ENCODE measurements at places on chromosomes 2 and 18.
A peak's percentile ranks its signal among the peaks of the same experiment; 100 is the strongest.

DNA sequence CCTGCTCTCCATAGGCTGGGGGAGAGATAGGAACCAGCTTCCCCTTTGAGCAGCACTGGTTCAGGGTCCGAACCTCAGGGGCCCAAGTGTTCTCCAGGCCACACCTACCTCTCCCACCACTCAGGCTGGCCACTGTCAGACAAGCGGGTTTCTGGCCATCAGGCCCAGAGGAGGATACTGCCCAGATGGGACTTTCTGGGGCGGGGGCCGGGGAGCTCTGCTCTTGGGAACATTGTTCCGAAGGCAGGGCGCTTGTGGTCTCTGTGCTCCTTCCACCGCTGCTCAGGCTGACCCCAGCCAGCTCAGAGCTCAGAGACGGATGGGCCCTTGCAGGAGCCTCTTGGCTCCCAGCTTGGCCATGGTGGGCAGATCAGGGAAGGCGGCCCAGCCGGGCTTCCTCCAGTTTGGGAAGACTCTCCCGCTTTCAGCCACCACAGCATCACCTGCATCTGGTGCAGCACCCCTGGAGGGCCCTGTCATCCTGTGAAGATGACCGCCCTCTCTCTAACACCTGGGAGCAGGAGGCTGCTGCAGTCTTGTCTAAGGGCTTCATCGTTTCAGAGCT lies 5.2 kb upstream of the TRAF3IP1 start:
- DNase-seq = no peak

DNA sequence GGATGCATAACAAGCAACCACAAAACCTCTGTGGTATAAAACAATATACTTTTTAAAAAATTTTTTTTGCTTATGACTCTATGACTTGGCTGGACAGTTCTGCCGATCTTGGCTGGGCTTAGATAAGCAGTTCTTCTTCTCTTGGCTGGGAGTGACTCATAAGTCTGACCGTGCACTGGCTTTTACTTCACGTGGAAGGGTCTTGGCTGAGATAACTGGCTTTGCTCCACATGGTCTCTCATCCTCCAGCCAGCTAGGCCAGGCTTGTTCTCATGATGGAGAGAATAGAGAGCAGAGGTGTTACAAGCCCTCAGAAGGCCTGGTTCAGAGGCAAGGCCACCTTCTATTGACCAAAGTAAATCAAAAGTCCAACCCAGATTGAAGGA lies 178.9 kb upstream of the SERPINE2 start:
- peak; percentile 96 for DNase-seq

DNA sequence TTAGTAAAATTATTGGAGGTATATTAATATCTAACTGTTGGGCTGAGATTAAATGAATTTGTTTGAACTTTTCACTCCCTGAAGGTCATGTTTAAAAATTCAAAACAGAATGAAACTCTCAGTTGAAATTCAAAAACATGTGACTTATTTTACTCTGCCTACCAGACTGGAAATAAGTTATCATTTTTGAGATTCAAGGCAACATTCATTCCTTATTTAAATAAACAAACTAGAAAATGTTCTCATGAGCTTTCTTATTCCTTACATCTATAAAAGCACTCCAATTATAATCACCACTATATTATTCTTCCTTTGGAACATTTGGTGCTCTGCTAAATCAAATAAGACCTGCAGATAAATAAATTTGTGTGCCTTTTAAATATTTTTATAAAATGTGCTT lies 217.8 kb downstream of the CDH2 start:
- DNase-seq = no peak

DNA sequence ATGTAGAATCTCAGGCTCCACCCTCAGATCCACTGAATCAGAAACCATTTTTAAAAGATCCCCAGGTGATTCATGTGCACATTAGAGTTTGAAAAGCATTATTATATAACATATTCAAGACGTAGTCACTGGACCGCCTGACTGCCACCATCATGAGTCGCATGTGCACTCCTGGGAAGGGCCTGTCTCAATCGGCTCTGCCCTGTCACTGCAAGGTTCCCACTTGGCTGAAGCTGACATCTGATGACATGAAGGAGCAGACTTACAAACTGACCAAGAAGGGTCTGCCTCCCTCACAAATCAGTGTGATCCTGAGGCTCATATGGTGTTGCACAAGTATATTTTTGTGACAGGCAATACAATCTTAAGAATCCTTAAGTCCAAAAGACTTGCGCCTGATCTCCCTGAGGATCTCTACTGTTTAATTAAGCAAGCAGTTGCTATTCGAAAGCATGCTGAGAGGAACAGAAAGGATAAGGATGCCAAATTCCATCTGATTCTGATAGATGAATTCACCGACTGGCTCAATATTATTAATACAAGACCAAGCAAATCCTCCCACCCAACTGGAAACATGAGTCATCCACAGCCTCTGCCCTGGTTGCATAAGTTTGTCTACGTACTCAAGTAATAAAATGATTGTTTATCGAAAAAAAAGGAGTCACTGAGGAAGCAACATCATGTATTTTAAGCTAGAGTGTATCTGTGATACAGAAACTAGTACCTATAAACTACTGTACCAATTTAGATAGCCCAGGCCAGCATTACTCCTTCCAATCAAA lies 26.2 kb downstream of the ATAD2B start:
- peak; percentile 96 for DNase-seq

DNA sequence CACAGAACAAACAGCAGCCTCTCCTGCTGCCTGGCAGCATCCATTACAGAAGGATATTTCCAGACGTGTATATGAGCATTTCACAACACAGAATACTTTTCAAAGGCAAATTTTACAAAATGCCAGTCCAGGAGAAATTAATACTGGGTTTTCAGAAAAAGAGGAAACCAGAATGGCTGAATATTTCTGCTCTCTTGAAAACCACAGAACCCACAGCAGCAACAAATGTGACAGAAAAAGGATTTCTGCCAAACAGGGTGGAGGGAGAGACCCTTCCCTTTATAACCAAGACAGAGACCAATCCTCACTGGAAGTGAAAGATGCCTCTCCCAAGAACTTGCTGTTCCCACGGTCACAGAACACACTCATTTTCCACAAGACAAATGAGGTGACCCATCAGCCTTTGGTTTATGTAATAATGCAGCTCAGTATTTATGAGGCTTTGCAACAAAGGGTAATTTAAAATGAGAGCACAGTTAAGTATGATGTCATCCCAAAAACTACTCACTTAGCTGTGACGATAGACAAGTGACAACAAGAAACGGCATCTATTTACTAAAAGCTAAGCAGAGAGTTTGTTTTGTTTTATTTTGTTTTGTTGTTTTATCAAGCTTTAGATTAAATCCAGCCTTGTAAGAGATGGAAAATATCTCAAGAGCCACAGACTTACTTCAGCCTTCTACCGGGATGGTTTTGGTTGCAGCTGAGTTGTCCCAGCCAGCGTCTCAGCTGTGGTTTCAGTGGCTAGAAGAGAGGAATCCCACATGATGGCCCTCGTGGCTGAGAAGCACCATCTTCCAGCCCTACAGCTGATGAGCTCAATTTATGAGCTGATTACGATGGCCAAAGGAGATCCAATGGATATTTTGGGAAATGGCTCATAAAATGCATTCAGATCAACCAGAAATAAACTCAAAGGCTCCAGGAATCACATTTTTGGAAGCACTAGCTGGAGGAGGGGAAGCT lies 249.3 kb upstream of the AGAP1 start:
- peak; percentile 42 for DNase-seq

DNA sequence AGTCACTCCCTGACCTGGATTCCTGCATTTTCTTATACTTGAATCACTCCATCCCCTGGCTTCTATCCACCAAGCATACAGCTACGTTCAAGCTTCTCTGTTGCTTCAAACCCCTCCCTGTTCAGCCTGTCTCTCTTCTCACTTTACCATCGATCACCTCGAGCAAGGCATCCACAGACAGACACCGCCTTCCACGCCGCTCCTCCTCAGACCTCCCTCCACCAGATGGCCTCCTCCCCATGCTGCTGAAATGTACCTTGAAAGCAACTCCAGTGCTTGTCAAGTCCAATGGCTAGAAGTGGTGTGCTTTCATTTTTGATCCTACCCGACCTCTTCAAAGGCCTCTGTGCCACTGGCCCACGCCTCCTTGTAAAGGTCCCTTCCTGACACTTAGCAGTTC lies 131.3 kb upstream of the ACAA2 start:
- peak; percentile 17 for DNase-seq

DNA sequence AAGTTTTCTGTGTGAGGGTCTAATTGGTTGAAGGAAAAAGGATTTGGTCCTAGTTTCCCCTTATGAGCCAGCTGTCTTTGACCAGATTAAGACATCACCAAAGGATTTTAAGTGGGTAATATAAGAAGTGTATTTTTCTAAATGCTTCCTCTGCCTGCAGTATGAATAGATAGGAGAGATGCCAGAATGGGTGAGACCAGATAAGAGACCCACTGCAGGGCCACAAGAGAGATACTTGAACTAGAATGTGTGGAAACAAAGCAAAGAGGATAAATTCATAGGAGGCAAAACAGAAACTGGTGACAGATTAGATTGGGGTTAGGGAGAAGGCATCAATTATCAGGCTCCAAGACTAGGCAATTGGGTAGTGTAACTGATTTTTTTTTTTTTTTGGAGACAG lies 1.1 kb upstream of the HDHD2 start:
- DNase-seq = no peak

GRCh38 chr2:21281791-21282514 lies 158.2 kb downstream of the TDRD15 start:
- DNase-seq = no peak

DNA sequence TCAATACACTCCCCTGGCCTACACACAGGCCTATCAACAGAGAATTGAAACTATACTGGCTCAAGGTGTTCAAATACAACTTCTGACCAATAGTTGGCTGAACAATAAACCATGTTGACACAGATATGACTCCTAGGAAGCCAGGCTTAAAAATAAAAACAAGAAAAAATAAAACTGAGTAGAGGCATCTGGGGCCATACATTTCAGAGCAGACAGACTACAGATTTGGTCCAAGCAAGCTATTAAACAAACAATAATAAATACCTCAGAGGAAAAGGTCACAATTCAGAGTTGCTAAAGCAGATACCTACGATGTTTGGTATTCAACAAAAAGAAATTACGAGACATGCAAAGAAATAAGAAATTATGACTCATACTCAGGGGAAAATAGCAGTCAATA lies 132.8 kb upstream of the ACVR2A start:
- no peak for DNase-seq

GRCh38 chr2:218089259-218089658 lies 20.2 kb downstream of the RUFY4 start:
- no peak for DNase-seq

DNA sequence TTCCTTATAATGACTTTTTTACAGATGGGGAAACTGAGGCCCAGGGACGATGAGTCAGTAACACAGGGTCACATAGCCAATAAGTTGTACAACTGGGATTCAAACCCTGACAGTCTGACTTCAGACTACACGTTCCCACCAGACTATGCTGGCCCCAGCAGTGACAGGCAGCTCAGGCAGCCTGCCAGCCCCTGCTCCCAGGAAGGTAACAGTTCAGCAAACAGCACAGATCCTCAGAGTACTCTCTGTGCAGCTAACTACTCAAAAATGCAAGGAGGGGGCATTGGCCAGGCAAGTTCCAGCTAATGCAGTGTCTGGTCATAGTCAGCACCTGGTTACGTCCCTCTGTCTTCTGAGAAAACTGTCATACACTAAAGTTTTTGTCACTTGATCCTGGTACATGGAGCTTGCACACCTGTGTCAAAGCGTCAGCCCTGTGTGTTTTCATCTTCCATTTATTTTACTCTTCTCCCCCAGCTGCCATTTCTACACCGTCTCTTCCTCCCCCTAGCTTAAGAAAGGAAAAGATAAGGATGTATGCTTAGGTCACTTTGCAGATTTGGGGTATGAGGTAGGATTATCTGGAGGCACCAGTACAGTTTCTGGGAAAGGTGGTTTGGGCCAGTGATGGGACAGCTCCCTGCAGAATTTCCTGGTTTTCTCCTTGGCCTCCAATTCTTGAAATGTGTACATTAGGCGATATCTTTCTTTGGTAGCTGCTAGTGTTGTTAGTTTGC lies 4.5 kb downstream of the SMARCAL1 start:
- DNase-seq = no peak

DNA sequence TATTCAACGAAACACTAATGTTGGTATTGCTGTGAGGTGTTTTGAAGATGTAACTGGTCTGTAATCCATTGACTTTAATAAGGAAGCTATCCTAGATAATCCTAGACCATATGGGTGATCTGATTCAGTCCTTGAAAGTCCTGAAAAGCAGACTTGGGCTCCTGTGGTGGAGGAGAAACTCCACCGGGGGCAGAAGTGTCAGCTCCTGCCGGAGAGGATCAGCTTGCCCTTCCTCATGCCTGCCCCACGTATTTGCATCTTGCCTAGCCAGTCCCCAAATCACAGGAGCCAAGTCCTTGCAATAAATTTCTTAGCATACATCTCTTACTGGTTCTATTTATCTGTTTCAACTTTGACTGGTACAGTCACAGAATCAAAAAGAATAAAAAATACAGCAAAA lies 144.2 kb upstream of the DLGAP1 start:
- DNase-seq = no peak

- DNase-seq = no peak
Measured at GRCh38 chr2:74259191-74259590, 60.8 kb downstream of the MTHFD2 start.

DNA sequence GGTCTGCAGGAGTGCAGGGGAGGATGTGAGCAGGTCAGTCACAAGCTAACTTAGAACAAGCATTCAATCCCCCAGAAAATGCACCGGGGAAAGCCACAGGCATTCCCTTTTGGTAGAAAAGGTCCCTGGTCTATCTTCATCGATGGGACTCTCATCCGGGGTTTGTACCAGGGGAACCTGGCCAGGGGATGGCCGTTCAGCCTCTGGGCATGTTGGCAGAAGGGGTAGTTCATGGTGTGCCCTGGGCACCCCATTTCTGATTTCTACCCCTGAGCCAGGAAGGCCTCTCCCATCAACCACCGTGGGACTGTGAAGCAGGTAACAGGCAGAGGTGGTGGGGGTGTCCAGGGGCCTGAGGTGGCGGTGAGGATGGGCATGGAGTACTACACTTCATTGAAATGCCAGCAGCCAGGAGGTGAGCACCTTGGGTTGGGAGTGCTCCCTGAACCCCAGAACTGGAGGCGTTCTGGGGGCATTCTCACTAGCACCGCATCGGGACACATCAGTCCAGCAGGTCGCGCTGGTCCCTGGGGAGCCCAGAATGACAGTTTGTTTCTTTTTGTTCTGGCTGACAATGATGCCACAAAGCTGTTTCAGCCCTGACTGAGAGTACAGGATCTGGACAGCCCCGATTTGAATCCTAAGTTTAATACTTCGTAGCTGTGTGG lies 172.3 kb downstream of the SMAD7 start:
- no peak for DNase-seq

DNA sequence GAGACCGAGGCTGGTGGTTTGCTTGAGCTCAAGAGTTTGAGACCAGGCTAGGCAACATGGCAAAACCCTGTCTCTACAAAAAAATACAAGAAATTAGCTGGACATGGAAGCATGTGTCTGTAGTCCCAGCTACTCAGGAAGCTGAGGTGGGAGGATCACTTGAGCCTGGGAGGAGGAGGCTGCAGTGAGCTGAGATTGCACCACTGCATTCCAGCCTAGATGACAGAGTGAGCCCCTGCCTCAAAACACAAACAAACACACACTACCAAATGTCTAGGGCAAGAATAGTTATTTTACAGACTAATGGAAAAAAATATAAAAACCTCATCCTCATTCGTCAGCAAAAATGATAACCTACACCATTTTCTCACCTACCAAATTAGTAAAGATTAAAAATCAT lies 15.3 kb downstream of the BUB1 start:
- no peak for DNase-seq

- DNase-seq = no peak
Measured at GRCh38 chr18:21335927-21336488, 94.0 kb downstream of the GREB1L start.

GRCh38 chr2:63842149-63843061 lies 709 bp downstream of the UGP2 start:
- DNase-seq = peak; percentile 81

Measured in fibroblast of mammary gland (primary cell).